ENCODE measurements at places on chromosomes 4 and X.

- no peaks in the 10 kb centered on the region for H3K27me3 ChIP-seq
- no peak overlapping the region for H3K27ac ChIP-seq
- DNase-seq, result no peak
- no peak overlapping the region for H3K4me3 ChIP-seq
- no peaks in the 10 kb centered on the region for H3K4me1 ChIP-seq
- no peaks in the 10 kb centered on the region for H3K36me3 ChIP-seq
Observed at GRCh38 chrX:103153661-103154060, 60.7 kb upstream of the NXF3 start.

DNA sequence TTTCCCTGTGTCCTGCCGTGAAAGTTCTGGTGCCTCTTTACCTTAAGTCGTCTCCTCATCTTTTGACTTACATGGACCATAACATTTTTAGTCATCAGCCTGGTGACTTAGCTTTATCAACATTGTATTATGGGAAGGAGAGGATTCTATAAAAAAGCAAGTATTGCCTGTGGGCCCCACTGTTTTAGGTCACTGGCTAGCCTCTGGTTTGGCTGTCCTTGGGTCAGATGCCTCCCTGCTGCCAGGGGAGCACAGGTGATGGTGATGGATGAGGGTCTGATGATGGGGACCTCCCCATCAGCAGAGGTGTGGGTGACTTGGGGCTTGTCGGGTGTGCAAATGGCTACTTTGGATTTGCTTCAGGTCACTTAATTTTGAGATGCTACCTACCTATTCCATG lies 51.8 kb downstream of the FAM193A start:
- no peaks in the 10 kb centered on the region for H3K4me1 ChIP-seq
- H3K36me3 ChIP-seq, result no peaks in the 10 kb centered on the region
- DNase-seq, result no peak
- H3K27ac ChIP-seq, result no peak overlapping the region

DNA sequence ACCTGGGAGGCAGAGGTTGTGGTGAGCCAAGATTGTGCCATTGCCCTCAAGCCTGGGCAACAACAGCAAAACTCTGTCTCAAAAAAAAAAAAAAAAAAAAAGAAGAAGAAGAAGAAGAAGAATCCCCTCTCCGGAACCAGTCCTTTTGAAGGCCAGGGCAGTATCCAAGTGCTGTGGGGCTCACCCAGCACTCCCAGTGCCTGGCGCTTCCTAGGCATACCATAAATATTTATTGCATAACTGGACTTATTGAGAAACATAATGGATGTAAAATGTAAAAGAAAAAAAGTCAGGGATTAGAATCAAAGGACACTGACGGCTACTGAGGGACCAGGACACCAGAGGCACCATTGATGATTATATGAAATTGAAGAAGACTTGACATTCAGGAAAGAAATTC lies 162.1 kb upstream of the KIT start:
- no peak overlapping the region for H3K27ac ChIP-seq
- H3K4me3 ChIP-seq, result no peak overlapping the region
- DNase-seq, result no peak
- no peaks in the 10 kb centered on the region for H3K36me3 ChIP-seq
- no peaks in the 10 kb centered on the region for H3K27me3 ChIP-seq

DNA sequence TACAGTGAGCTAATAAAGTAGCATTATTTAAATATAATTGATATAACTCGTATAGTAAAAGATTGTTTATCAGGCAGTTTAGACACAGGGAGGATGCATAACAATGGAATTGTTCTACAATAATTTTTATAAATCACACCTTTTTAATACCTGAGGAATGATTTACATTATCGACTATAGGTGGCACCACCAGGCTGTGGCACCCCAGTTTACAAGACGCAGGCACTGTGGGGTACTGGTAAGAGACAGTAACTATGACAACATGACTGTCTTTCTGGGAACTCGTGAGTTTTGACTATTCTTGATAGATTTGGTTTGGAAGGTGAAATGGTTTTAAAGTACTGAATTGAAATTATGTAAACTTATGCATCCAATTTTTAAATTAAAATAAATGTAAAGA lies 27.1 kb upstream of the STBD1 start:
- H3K4me3 ChIP-seq, result no peak overlapping the region
- H3K27me3 ChIP-seq, result no peaks in the 10 kb centered on the region
- H3K4me1 ChIP-seq, result no peaks in the 10 kb centered on the region
- H3K27ac ChIP-seq, result no peak overlapping the region

DNA sequence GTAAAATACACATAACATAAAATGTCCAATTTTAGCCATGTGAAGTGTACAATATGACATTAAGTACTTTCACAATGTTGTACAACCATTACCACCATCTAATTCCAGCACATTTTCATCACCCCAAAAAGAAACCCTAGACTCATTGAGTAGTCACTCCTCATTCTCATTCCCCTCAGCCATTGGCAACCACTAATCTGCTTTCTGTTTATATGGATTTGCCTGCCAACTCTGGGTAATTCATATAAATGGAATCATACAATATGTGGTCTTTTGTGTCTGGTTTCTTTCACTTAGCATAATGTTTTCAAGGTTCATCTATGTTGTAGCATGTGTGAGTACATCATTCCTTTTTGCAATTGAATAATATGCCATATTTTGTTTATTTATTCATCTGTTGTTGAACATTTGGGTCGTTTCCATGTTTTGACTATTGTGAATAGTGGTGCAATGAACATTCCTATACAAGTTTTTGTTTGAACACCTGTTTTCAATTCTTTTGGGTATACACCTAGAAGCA lies 43.0 kb downstream of the EIF2S3 start:
- no peak overlapping the region for H3K4me3 ChIP-seq
- no peaks in the 10 kb centered on the region for H3K27me3 ChIP-seq
- H3K36me3 ChIP-seq, result no peaks in the 10 kb centered on the region
- DNase-seq, result no peak
- H3K27ac ChIP-seq, result no peak overlapping the region

DNA sequence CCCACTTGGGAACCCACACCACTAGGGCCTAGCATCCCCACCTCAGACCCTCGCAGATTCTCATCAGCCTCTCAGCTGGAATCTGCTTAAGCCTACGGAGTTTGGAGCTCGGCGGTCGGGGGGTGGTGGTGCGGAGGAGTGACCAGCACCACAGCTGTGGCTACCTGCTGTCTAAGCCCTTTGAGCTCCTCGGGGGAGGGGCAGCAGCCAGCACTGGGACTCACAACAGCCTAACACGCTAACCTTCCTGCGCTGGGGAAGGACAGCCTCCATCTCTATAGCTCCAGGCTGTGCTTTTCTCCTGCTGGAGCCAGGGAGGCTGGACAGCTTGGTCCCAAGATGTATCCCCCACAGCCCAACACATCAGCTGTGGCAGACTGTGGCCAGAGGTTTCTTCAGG lies 281.5 kb downstream of the USP46 start:
- no peaks in the 10 kb centered on the region for H3K27me3 ChIP-seq
- H3K4me1 ChIP-seq, result no peaks in the 10 kb centered on the region
- no peak for DNase-seq
- H3K36me3 ChIP-seq, result no peaks in the 10 kb centered on the region

DNA sequence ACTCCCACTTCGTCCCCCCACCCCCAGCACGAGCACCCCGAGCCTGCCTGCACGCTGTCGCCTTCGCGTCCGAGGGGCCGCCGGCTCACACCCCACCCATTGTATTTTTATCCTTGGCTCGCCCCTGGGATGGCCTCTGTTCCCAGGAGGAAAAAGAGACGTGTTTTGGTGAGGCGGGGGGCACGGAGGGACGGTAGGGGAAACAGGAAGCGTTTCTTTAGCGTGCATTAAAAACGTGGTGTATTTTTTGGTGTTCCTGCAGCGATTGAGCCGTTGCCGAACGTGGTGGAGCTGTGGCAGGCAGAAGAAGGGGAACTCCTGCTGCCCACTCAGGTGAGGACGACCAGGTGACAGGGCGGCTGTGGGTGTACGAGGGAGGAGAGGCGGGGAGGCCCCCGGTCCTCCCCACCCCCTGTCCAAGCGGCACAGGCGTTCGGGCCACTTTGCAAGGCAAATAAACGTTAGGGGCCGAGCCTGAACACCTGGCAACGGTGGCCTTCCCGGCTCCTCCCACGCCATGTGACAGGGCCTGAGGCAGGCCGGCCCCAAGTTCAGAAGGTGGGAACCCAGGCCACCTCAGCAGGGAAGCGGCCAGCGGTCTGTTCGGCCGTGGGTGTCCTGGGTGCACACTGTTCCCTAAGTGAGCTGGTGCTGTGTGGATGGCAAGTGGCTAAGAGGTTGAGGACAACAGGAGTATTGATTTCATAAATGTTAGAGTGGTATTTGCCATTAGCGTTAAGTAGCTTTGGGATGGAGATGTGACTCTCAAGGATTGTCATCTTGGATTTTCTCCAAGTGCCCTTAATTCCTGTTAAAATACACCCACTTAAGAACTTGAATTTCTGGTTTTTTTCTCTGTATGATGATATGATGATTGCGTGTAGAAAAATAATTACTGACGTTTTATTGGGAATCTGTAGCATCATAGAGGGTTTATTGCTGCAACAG lies 1.1 kb downstream of the TMEM131L start:
- peak; percentile 60 for DNase-seq
- H3K27me3 ChIP-seq, result no peaks in the 10 kb centered on the region
- peaks cover 58% of the 10 kb centered on the region for H3K36me3 ChIP-seq

DNA sequence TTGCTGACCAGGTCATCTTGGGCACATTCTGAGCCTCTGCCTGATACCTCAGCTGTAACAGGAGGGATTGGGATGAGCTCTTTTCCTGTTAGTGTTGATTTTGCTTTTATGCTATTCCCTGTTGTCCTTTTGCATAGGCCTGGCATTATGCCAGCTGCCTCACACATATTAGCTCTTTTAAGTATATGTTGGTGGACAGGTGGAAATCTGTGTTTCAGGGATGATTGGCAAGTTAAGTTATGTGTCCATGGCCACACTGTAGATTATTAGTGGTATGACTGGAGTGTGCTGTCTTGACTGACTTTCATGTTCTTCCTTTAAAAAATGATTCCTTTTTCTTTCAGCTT lies 28.9 kb downstream of the NSD2 start:
- H3K27ac ChIP-seq, result no peak overlapping the region
- H3K4me3 ChIP-seq, result no peak overlapping the region
- peaks cover 8% of the 10 kb centered on the region for H3K4me1 ChIP-seq
- no peaks in the 10 kb centered on the region for H3K27me3 ChIP-seq
- H3K36me3 ChIP-seq, result peaks cover 88% of the 10 kb centered on the region
- no peak for DNase-seq

GRCh38 chr4:173151496-173151895 lies 17.1 kb upstream of the GALNT7 start:
- H3K4me3 ChIP-seq, result no peak overlapping the region
- DNase-seq, result no peak
- H3K27ac ChIP-seq, result no peak overlapping the region
- no peaks in the 10 kb centered on the region for H3K36me3 ChIP-seq

DNA sequence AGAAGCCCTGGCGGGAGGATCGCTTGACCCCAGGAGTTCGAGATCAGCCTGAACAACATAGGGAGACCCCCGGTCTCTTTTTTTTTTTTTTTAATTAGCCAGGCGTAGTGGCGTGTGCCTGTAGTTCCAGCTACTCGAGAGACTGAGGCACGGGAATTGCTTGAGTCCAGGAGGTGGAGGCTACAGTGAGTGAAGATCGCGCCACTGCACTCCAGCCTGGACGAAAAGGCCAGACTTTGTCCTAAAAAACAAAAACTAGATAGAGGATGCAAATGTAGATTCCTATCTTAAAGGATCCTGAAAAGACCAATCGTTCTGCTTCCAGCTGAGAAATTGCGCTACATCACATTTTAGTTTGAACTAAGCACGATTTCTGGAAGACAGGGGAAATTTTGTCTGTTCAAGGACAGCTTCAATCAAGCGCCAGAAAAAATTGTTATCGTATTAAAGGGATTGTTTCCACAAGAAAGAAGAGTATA lies 627 bp upstream of the HSD17B11 start:
- H3K27ac ChIP-seq, result peak overlapping the region; percentile 96
- peaks cover 45% of the 10 kb centered on the region for H3K4me1 ChIP-seq
- peak overlapping the region; percentile 98 for H3K4me3 ChIP-seq
- H3K27me3 ChIP-seq, result no peaks in the 10 kb centered on the region
- no peak for DNase-seq
- H3K36me3 ChIP-seq, result peaks cover 3% of the 10 kb centered on the region

GRCh38 chr4:127936974-127937373 lies 28.0 kb downstream of the MFSD8 start:
- no peak for DNase-seq
- H3K4me3 ChIP-seq, result no peak overlapping the region
- H3K27ac ChIP-seq, result no peak overlapping the region

- H3K4me1 ChIP-seq, result peaks cover 27% of the 10 kb centered on the region
- H3K27me3 ChIP-seq, result no peaks in the 10 kb centered on the region
- no peak overlapping the region for H3K4me3 ChIP-seq
- no peak overlapping the region for H3K27ac ChIP-seq
Observed at GRCh38 chrX:19758539-19758938, 128.9 kb downstream of the SH3KBP1 start.

GRCh38 chr4:16413814-16414555 lies 187.7 kb upstream of the TAPT1 start:
- no peaks in the 10 kb centered on the region for H3K4me1 ChIP-seq
- DNase-seq, result no peak
- no peak overlapping the region for H3K4me3 ChIP-seq
- no peaks in the 10 kb centered on the region for H3K27me3 ChIP-seq
- H3K36me3 ChIP-seq, result no peaks in the 10 kb centered on the region

DNA sequence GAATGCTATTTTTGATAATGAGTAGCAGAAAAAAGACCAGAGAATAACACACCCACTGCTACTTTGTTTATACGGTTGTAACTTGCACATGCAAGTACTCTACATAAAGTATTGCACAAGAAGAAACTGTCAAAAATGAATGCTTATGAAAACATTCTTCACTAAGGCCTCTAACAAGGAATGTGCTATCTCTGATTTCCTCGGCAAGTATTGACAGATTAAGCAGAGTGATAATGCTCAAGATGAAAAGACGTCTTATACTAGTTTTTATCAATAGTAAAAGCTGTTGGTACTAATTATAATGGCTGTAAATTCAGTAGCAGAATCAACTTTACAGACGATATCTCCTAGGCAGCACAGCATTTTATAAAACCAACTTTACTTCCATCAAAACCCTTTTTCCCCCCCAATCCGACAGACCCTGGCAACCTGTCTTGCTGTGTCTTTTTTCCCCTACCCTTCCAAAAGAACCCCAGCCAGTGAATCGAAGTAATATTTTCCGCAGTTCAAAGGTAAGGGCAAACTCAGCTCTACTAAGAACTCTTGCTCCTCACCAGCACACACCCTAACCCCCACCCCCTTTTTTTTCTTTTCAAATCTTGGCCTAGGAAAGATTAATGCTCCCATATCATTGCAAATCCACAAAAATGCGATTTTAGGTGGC lies 1.5 kb downstream of the FRYL start:
- DNase-seq, result no peak
- peaks cover 48% of the 10 kb centered on the region for H3K4me1 ChIP-seq
- peaks cover 3% of the 10 kb centered on the region for H3K36me3 ChIP-seq
- no peaks in the 10 kb centered on the region for H3K27me3 ChIP-seq
- peak overlapping the region; percentile 58 for H3K4me3 ChIP-seq

- peak overlapping the region; percentile 0 for H3K27ac ChIP-seq
- DNase-seq, result peak; percentile 62
- H3K4me1 ChIP-seq, result peaks cover 44% of the 10 kb centered on the region
- no peaks in the 10 kb centered on the region for H3K36me3 ChIP-seq
- peaks cover 32% of the 10 kb centered on the region for H3K27me3 ChIP-seq
Observed at GRCh38 chr4:94758141-94758699, 465 bp downstream of the BMPR1B start.

Measured in DND-41 (cell line).